ENCODE measurements at places on chromosomes 11 and 22.

- DNase-seq, result peak; percentile 87
- H3K4me1 ChIP-seq, result peaks cover 2% of the 10 kb centered on the region
- no peaks in the 10 kb centered on the region for H3K27me3 ChIP-seq
- H3K27ac ChIP-seq, result no peak overlapping the region
- H3K4me3 ChIP-seq, result no peak overlapping the region
- H3K36me3 ChIP-seq, result no peaks in the 10 kb centered on the region
Observed at GRCh38 chr11:119196833-119197483, 9.2 kb upstream of the CBL start.

DNA sequence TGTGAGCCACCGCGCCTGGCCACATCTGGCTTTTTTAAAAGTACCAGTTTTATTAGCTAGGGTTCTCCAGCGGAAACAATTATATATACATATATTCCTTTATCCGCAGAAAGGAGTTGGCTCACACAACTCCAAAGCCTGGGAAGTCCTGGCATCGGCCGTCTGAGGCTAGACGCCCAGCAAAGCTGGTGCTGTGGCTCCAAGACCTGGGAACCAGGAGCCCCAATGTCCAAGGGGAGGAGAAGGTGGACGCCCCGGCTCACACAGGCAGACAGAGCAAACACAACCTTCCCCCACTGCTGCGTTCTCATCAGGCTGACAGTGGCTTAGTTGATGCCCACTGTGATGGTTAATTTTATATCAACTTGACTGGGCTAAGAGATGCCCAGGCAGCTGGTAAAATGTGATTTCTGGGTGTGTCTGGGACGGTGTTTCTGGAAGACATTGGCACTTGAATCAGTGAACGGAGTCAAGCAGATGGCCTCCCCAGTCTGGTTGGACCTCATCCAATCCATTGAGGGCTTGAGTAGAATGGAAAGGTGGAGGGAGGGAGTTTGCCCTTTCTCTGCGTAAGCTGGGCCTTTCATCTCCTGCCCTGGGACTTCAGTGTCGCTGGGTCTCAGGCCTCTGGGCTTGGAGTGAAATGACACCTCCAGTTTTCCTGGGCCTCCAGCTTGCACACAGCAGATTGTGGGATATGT, 904.4 kb downstream of the BRD1 start:
- peaks cover 8% of the 10 kb centered on the region for H3K27me3 ChIP-seq
- no peak overlapping the region for H3K27ac ChIP-seq
- no peak overlapping the region for H3K4me3 ChIP-seq

GRCh38 chr11:67179892-67180490, 60.9 kb downstream of the KDM2A start:
- no peak for DNase-seq
- no peak overlapping the region for H3K27ac ChIP-seq
- no peaks in the 10 kb centered on the region for H3K27me3 ChIP-seq

GRCh38 chr11:74494916-74495315, 1.4 kb upstream of the LIPT2 start:
- peaks cover 11% of the 10 kb centered on the region for H3K4me1 ChIP-seq
- H3K4me3 ChIP-seq, result no peak overlapping the region
- no peak for DNase-seq
- H3K27ac ChIP-seq, result no peak overlapping the region
- H3K27me3 ChIP-seq, result no peaks in the 10 kb centered on the region

DNA sequence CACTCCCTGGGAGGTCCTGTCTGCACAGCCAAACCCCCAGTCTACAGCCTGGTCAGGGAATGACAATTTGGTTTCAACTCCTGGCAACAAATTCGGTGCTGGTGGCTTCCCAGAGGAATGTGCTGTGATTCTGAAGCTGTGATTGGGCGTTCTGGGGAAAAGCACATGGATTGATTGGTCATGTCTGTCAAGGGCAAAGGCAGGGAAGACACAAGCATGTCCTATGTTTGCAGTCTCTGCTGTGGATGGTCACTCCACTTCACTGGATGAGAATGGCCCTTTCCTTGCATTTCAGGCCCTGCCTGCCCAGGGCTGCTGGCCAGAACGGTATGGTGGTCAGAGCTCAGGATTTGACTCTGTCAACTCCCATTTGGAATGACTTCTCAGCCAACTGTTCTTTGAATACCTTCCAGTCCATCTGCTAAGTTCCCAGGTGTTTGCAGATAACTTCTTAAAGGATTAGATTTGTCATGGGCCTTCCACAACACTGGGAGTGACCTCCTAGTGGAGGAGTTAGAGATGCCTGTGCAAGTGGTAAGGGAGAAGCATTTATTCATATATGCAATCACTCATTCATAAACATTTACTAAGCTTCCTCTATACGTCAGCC, 42.7 kb downstream of the SGSM1 start:
- no peak overlapping the region for H3K27ac ChIP-seq
- H3K4me1 ChIP-seq, result no peaks in the 10 kb centered on the region
- no peaks in the 10 kb centered on the region for H3K27me3 ChIP-seq
- no peak for DNase-seq
- no peaks in the 10 kb centered on the region for H3K36me3 ChIP-seq

GRCh38 chr11:130765951-130766649, 150.2 kb downstream of the SNX19 start:
- peaks cover 7% of the 10 kb centered on the region for H3K4me1 ChIP-seq
- no peaks in the 10 kb centered on the region for H3K36me3 ChIP-seq
- no peak overlapping the region for H3K27ac ChIP-seq
- no peak for DNase-seq

DNA sequence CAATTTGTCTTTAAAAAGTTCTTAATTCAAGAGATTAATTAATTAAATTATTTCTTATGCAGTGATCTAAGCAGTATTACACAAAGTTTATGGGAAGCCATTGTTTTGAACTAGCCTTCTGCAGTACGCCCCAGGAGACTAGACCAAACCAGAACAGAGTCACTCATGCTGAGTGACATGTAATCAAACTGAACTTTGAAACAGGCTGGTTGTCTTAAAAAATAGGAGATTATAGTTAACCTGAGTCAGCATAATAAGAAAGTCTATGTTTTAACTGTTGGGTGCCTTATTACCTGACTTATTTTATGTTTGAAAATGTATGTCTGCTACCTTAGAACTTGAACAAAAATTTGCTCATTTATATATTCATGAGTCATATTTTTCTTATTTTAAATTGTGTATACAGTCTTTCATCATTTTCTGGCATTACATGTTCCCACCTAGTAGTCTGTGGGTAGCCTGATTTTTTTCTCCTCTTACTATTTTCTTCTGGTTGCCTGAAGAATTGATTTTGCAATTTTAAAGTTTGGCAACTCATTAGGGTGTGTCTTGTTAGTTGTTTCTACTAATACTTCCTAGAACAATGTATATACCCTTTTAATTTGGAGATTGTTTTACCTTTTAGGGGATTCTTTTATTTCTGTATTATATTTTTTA, 161.4 kb downstream of the AASDHPPT start:
- H3K36me3 ChIP-seq, result no peaks in the 10 kb centered on the region
- H3K4me3 ChIP-seq, result no peak overlapping the region
- no peaks in the 10 kb centered on the region for H3K27me3 ChIP-seq
- no peak for DNase-seq
- H3K4me1 ChIP-seq, result no peaks in the 10 kb centered on the region

GRCh38 chr11:120546312-120547205, 35.0 kb downstream of the GRIK4 start:
- H3K4me3 ChIP-seq, result no peak overlapping the region
- peaks cover 2% of the 10 kb centered on the region for H3K27me3 ChIP-seq
- no peak overlapping the region for H3K27ac ChIP-seq
- peaks cover 27% of the 10 kb centered on the region for H3K4me1 ChIP-seq
- DNase-seq, result no peak

- no peak overlapping the region for H3K27ac ChIP-seq
- peaks cover 11% of the 10 kb centered on the region for H3K4me1 ChIP-seq
- H3K36me3 ChIP-seq, result no peaks in the 10 kb centered on the region
- H3K4me3 ChIP-seq, result no peak overlapping the region
- DNase-seq, result peak; percentile 84
Observed at GRCh38 chr11:75547617-75548058, 14.4 kb upstream of the SERPINH1 start.

- H3K27ac ChIP-seq, result no peak overlapping the region
- H3K36me3 ChIP-seq, result no peaks in the 10 kb centered on the region
- no peaks in the 10 kb centered on the region for H3K27me3 ChIP-seq
- H3K4me3 ChIP-seq, result no peak overlapping the region
- DNase-seq, result no peak
Observed at GRCh38 chr11:92911478-92911877, 58.0 kb upstream of the MTNR1B start.

DNA sequence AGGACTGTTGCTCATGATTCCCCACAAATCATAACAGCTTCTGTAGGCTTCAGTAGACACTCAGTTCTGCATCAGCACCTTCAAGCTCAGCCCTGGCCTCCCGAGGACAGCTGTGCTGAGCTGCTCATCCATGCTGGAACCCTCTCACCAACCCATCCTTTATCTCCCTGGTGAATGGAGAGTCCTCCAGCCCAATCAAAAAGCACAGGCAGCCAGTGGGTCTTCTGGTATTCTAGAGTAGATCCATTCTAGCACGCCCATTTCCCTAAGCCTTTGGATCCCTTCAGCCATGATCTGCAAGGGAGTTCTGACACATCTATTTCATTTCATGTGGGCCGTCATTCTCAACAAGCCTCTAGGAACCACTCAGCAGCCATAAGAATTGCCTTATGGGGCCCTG, 44.6 kb upstream of the SPATA19 start:
- no peak for DNase-seq
- peaks cover 15% of the 10 kb centered on the region for H3K27me3 ChIP-seq
- H3K4me1 ChIP-seq, result peaks cover 9% of the 10 kb centered on the region
- no peak overlapping the region for H3K27ac ChIP-seq
- H3K4me3 ChIP-seq, result no peak overlapping the region
- H3K36me3 ChIP-seq, result no peaks in the 10 kb centered on the region

GRCh38 chr11:71251151-71251721, 1.1 kb downstream of the SHANK2 start:
- peaks cover 76% of the 10 kb centered on the region for H3K27me3 ChIP-seq
- no peak overlapping the region for H3K4me3 ChIP-seq
- no peaks in the 10 kb centered on the region for H3K36me3 ChIP-seq
